Mucosa of descending colon (tissue), 3 donors: ENCODE measurements at places on chromosomes 4 and X. TPM values are rescaled to one million over a fixed set of nuclear protein-coding genes. Genes with fewer than 3 reads are reported as not detected.

Gene NPY1R
- total RNA-seq, result 20.6 TPM

Gene CT45A1
- not detected for total RNA-seq

Gene SSX2
- not detected for total RNA-seq

Gene CACNA1F
- total RNA-seq, result 3.0 TPM

Gene RBMXL3
- not detected for total RNA-seq

Gene KLHL4
- total RNA-seq, result 0.35 TPM

Gene MTNR1A
- total RNA-seq, result 4.9 TPM

Gene ADH4
- 0.23 TPM for total RNA-seq

Gene NUDT10
- total RNA-seq, result 2.9 TPM

Gene PPP4R3C
- total RNA-seq, result not detected
